Omental fat pad (tissue), 4 donors: ENCODE measurements at places on chromosomes 16 and 17. TPM values are rescaled to one million over a fixed set of nuclear protein-coding genes. Genes with fewer than 3 reads are reported as not detected.

GRCh38 chr16:50393858-50394802, 25.3 kb upstream of the BRD7 start:
- DNase-seq, result no peak

Gene LRRC37A
- total RNA-seq, result 1.8 TPM

Gene ANKFN1
- total RNA-seq, result 3.0 TPM

DNA sequence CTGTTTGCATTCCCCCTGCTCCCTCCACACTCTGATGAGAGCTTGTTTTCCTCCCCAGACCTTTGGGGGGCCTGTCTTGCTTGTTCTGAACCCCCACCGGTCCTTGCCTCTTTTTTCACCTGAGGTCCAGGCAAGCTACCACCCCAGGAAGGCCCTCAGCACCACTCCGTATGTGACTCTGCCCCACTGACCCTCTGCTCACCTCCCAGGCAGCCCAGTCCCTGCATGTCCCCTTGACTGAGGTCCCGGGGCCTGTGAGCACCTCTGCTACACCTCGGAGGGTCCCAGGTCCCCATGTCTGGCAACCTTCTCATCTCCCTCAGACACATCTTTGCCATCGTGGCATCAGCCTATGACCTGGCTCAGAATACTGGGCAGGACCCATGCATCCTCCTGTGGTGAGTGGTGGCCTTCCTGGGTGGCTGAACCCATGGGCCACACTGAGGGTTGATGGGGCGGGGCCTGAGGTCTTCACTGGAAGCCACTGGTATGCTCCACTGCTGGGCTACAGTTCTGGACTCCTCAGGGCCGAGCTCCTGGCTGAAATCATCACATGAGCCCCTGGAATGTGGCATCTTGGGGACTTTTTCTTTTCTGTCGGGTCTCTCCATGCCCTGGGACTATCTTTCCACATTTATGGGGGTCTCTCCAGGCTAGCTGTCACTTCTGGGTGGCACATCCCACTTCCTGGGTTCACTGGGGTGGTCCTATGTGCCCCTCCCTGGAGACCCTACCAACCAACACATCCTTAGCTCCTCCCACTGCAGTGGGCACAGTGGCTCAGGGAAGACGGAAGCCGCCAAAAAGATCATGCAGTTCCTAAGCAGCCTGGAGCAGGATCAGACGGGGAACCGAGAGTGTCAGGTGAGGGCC, 3.5 kb downstream of the MYO15B start:
- DNase-seq, result no peak

Gene TBC1D3G
- not detected for total RNA-seq

DNA sequence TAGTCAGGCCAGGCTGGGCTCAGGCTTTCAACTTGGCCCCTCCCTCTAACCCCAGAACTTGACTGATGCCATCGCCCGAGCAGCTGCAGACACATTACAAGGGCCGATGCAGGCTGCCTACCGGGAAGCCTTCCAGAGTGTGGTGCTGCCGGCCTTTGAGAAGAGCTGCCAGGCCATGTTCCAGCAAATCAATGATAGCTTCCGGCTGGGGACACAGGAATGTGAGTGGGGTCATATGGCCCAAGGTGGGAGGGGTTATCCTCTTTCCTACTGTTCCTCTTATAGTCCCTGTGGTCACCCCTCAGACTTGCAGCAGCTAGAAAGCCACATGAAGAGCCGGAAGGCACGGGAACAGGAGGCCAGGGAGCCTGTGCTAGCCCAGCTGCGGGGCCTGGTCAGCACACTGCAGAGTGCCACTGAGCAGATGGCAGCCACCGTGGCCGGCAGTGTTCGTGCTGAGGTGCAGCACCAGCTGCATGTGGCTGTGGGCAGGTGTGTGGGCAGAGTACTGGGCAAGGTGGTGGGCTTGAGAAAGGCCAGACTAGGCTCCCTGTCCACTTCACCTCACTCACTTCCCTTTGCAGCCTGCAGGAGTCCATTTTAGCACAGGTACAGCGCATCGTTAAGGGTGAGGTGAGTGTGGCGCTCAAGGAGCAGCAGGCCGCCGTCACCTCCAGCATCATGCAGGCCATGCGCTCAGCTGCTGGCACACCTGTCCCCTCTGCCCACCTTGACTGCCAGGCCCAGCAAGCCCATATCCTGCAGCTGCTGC, 2.1 kb upstream of the NRN1L start:
- no peak for DNase-seq

- no peak for DNase-seq
These were observed 72.5 kb downstream of the RBFOX1 start for GRCh38 chr16:7405166-7405565.

Gene NEUROD2
- not detected for total RNA-seq

Gene RNF222
- total RNA-seq, result not detected

DNA sequence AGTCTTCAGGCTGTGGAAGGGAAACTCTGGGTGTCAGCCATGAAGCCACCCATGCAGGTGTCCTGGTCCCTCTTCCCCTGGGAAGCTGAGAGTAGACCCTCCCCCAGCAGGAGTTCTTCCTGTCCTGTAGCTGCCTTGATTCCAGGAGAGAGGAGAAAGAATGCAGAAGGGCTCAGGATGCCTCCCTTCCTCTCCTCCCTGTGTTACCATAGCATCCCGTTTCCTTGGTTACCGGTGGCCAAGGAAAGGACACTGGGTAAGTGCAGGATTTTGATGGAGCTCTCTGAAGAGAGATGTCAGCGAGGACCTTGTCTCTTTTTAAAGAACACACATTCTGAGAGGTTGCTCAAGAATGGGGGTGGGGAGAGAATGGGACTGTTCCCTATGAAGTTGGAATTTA, 304.1 kb upstream of the N4BP1 start:
- DNase-seq, result no peak

DNA sequence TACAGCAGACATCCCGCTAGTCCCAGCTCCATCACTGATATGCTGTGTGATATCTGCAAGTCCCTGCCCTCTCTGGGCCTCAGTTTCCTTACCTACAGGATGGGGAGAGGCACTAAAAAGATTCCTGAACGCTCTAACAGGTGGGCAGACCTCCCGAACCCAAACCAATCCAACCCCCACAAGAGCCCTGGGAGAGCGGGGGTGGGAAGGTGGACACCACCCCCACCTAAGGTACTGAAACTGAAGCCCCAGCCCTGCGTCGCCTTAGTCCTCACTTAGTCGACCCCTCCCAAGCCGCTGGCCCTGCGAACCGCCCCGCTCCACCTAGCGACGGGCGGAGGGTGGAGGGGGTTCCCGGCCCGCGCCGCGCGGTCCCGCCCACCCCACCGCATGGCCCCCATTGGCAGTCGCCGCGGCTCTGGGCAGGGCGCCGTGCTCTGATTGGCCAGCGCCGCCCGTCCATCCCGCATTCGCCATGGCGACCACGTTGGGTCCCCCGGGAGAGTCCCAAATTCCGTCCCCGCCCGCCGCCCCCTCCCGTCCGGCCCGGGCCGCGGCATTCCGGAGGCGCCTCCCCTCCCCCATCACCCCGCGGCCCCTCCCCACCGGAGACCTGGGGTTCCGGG, 578 bp downstream of the CCDC102A start:
- DNase-seq, result peak; percentile 81

Gene UBALD2
- total RNA-seq, result 9.2 TPM

DNA sequence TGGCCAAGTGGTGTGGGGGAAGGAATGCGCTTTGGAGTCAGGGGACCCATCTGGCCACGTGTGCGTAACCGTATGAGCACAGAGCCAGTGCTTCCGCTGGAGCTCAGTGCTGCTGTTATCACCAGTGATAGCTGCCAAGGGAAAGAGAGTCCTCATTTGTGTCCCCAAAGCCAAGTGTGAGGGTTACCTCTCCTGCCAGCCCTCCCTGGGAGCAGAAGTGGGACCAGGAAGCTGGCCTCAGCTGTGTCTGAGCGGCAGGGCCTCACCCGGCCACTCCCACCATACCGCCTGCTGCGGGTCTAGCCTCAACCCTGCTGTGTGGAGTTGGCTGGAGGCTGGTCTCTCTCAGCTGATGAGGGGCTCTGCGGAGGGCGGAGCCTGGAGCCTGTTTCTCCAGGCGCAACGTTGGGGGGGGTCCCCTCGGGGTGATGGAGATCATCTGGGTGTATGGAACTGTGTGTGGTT, 44.5 kb downstream of the MEAK7 start:
- DNase-seq, result no peak

DNA sequence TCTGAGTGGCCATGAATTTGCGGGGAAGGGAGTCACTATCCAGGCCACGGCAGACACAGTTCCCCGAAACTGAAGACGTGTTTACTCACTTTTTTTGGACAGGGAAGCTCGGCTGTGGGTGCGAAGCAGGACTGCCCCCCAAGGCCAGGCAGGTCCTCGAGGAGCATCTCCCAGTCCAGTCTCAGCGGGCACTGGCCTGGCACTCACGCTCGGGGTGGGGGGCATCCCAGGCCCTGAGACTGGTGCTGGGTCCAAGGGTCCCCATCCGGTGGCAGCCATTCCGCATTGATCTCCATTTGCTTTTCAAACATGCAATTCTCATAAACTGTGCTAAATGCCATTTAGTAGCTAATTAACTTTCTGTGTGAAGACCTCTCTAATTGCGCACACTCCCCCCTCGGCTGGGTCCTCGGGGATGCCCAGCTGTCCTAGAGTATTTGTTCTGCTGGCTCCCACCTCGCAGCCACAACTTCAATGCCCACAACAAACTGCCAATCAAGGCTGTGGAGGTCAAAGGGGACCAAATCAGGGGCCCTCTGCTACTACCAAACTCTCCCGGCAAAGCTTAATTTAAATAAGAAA, 50.2 kb downstream of the TBC1D16 start:
- no peak for DNase-seq

DNA sequence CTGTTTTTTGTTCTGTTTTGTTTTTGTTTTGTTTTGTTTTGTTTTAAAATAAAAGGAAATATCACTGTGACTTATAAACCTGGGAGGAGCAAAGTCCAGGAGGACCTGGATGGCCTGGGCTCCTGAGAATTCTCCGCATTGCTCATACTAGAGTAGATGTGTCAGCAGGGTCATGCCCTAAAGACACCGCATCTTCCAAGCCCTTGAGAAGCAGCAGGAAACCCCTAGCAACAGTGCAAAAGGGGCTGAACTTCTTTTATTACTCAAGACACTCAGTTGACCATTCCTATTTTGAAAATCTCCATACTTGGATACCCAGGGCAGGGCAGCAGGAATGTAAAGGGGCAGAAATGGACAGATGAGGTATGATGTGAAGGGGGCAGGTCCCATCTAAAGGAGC, 51.8 kb downstream of the SYT17 start:
- DNase-seq, result no peak

Gene TPSAB1
- total RNA-seq, result 27.1 TPM

DNA sequence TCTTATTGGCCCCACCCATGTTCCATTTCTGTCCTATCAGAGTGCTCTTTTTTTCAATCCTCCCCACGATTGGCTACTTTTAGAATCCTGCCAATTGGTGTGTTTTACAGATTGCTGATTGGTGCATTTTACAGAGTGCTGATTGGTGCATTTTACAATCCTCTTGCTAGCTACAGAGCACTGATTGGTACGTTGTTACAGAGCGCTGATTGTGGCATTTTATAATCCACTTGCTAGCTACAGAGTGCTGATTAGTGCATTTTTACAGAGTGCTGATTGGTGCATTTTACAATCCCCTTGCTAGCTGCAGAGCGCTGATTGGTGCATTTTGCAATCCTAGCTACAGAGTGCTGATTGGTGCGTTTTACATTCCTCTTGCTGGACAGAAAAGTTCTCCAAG, 9.5 kb upstream of the CCL17 start:
- no peak for DNase-seq

Gene IL32
- total RNA-seq, result 73.0 TPM

Gene MAP3K14
- 9.8 TPM for total RNA-seq

Gene TAX1BP3
- total RNA-seq, result 96.7 TPM

Gene CTF1
- 2.0 TPM for total RNA-seq

DNA sequence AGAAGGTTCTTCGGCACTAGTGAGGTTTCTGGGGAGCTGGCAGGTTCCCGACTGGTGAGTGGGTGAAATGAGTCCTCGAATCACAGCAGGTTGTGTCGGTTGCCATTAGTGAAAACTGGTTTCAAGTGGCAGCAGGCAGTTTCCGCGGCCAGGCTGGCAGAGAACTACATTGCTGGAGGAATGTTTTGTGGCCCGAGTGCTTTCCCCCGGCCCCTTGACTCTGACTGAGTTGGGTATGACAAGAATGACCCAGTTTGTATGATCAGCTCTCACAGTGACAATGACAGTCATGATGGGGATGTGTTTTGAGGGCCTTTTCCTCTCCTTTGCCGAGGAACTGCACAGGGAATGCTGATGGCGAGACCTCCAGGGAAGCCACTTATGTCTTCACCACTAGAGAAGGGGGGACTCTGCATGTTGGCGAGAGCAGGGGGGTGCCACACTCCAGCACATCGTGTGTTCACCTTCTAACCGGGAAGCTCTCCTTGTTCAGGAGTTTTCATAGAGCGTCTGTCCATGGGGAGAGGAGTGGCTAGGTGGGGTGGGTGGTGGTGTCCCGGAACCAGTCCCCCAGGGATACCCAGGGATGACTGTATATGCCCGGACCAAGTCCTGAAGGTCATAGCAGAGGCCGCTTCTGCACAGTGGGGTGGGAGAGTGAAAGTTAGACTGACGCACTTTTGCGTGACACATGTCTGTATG, 206.0 kb upstream of the CHMP6 start:
- no peak for DNase-seq
